ENCODE measurements at places on chromosomes 2 and 18.

GRCh38 chr2:178191004-178191508, 3.3 kb upstream of the OSBPL6 start:
- DNase-seq, result no peak

- DNase-seq, result peak; percentile 60
Measured at GRCh38 chr18:25229081-25229480, 122.9 kb downstream of the ZNF521 start.

GRCh38 chr18:57748770-57749603, 54.1 kb downstream of the ATP8B1 start:
- DNase-seq, result no peak

DNA sequence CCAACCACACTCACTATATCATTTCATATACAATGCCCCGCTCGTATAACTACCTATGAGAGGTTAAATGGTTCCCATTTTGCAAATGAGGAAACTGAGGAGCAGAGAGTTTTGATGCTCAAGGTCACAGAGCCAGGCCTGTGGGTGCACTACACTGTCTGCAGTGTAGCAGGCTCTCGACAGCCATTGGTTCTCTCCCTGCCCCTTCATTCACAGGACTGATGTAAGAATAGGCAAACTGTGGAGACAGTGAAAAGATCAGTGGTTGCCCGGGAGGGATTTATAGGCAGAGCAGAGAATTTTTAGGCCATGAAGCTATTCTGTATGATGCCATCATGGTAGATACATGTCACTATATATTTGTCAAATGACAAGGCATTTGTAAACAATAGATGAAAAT, 39.0 kb upstream of the LBH start:
- no peak for DNase-seq

Measured in endothelial cell (in vitro differentiated cells).